ENCODE measurements at places on chromosomes 3 and 15.

DNA sequence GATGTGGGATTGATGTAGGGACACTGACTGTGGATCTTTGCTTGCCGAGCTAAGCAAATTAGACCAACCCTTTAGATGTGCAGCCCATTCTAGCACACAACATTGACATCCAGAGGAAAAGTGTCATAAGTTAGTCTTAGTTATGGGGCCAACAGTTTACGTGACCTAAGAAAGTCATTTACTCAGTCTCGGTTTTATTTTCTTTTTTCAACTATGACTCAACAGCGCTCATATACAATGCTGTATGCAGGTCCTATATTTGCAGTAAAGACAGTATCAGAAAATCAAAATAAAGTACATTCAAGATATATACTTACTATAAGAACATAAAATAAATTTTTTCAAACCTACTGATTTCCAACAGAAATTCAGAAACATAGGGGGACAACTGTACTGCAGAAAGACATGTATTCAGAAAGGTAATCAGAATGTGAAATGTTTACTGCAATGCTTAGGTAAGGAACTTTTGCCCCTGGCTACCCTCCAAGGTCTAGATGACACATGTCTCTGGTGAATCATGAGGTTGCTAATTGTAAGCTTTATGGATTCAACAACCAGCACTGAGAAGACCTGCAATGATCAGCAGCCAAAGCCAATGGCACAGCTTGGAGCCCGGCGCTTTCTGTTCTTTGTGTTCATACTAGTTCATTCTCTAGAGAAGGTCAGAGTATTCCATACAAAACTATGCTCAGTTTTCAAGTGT, 317.5 kb upstream of the CNTN6 start:
- H3K27me3 ChIP-seq = no peaks in the 10 kb centered on the region
- no peaks in the 10 kb centered on the region for H3K36me3 ChIP-seq
- no peak for DNase-seq

GRCh38 chr3:136670166-136670565, 82.0 kb downstream of the STAG1 start:
- H3K36me3 ChIP-seq = 0 out of 2 replicates have a peak, but pooled peaks cover 3% of the 10 kb centered on the region
- DNase-seq = no peak
- no peaks in the 10 kb centered on the region for H3K27me3 ChIP-seq
- H3K4me1 ChIP-seq = no peaks in the 10 kb centered on the region
- H3K27ac ChIP-seq = no peak overlapping the region

GRCh38 chr15:73560501-73561117, 72.6 kb downstream of the NPTN start:
- peaks cover 14% of the 10 kb centered on the region for H3K4me1 ChIP-seq
- peaks cover 19% of the 10 kb centered on the region for H3K36me3 ChIP-seq
- DNase-seq = peak; percentile 8
- no peaks in the 10 kb centered on the region for H3K27me3 ChIP-seq
- H3K4me3 ChIP-seq = no peak overlapping the region
- H3K27ac ChIP-seq = no peak overlapping the region

- H3K27me3 ChIP-seq = no peaks in the 10 kb centered on the region
- no peak for DNase-seq
- no peaks in the 10 kb centered on the region for H3K4me1 ChIP-seq
- H3K36me3 ChIP-seq = no peaks in the 10 kb centered on the region
- no peak overlapping the region for H3K4me3 ChIP-seq
Observed at GRCh38 chr15:62712455-62712839, 330.1 kb upstream of the TPM1 start.

GRCh38 chr3:134656211-134656800, 5.5 kb upstream of the KY start:
- no peak overlapping the region for H3K27ac ChIP-seq
- no peak for DNase-seq
- no peaks in the 10 kb centered on the region for H3K4me1 ChIP-seq
- no peaks in the 10 kb centered on the region for H3K36me3 ChIP-seq
- no peak overlapping the region for H3K4me3 ChIP-seq

- H3K4me3 ChIP-seq = no peak overlapping the region
- H3K27me3 ChIP-seq = no peaks in the 10 kb centered on the region
- peaks cover 17% of the 10 kb centered on the region for H3K36me3 ChIP-seq
- DNase-seq = no peak
- H3K27ac ChIP-seq = peak overlapping the region; percentile 37
- H3K4me1 ChIP-seq = peaks cover 16% of the 10 kb centered on the region
Observed at GRCh38 chr3:197189623-197190022, 108.8 kb downstream of the DLG1 start.

DNA sequence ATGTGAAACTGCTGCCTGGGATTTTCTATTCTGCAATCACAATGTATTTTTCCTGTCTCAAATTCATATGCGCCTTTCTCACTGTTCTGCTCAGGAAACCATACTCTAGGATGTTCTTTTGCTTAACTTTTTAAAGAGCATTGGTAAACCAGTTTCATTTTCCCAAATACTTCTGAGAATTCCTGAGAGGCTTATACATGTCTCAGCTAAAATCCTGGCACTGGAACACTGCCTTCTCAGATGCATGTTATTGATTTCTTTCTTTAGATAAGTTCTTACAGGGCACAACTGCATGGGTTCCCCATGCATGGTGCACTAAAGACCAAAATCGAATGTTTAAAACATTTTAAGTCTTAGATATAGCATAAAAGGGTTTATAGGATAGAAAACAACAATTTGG, 178.3 kb upstream of the PLSCR5 start:
- H3K27me3 ChIP-seq = no peaks in the 10 kb centered on the region
- H3K4me1 ChIP-seq = no peaks in the 10 kb centered on the region
- H3K27ac ChIP-seq = no peak overlapping the region
- H3K4me3 ChIP-seq = no peak overlapping the region

DNA sequence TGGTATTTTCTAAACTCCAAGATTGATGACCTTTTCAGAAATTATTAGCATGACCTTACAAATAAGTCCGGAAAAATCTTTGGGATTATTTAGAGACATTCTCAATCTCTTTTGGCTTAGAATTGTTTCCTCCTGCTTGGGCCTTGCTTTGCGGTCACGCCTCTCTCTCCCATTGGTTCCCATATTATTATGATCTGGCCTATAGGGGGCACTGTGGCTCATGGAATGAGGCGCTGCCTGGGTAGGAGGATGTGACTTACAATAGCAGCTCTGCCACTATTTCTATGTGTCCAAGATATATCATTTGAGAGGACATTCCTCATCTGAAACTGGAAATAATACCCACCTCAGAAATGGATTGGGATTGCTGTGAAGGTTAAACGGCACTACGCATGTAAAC, 464.9 kb downstream of the MFSD1 start:
- no peak for DNase-seq
- H3K36me3 ChIP-seq = no peaks in the 10 kb centered on the region
- H3K4me3 ChIP-seq = no peak overlapping the region
